ENCODE measurements at places on chromosomes 7 and 10.
A peak's percentile ranks its signal among the peaks of the same experiment; 100 is the strongest.

- no peak for DNase-seq
These were observed 77.2 kb downstream of the DNAH11 start for GRCh38 chr7:21620054-21620453.

DNA sequence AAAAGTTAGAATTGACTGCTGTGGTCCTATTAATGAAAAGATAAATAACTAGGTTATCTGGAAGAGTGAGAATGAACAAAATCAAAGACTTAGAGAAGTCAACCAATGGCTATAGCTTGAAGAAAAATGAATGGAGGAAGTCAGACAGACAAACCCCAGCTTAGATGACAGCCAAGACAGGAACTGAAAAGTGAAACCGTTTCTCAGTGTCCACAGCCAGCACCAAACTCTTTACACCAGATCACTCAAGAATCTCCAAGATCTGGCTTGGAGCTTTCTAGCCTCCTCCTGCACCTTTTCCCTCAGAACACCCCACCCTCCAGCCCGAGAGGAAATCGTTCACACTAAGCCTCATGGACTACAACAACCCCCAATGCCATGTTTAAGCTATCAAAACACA lies 167.0 kb downstream of the SFMBT2 start:
- DNase-seq, result no peak

- no peak for DNase-seq
These were observed 209.7 kb upstream of the SP4 start for GRCh38 chr7:21218155-21218554.

DNA sequence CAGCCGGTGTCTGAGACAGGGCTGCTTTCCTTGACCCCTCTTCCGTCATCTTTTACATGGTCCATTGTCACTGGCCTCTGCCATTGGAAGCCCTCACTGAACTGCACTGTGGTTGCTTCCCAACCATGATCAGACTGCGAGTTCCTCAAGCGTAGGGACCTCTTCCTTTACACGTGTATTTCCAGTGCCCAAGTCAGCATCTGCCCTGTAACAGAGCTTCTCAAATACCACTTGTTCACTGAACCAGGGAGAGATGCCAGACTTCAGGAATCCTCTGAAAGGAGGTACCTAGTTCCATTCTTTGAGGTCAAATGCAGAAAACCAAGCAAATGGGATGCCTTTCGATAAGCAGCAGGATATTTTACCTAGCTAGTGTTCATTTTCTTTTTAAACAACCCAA lies 145.1 kb downstream of the NRP1 start:
- no peak for DNase-seq

GRCh38 chr10:92149261-92149660 lies 141.6 kb downstream of the CPEB3 start:
- DNase-seq, result no peak

GRCh38 chr7:44257618-44258422 lies 57.0 kb downstream of the YKT6 start:
- DNase-seq, result peak; percentile 34

DNA sequence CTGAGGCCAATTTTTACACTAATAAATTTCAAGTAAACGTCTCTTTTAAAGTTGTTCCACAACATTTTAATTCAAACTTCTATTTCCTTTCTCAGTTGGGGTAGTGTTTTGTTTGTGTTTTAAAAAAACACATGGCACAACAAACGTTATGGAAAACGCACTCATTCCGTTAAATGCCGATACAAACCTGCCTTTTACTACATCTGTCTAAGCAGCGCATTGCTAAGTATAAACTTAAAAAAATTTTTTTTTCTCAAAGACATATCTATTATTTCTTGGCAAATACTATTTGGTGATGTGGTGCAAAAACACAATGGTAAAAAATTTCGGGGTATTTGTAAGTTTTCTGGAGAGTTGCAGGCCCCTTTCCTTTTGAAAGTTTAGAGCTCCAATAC lies 1.4 kb downstream of the SKIDA1 start:
- DNase-seq, result no peak

- DNase-seq, result peak; percentile 82
These were observed 535 bp downstream of the BTRC start for GRCh38 chr10:101354328-101355071.

DNA sequence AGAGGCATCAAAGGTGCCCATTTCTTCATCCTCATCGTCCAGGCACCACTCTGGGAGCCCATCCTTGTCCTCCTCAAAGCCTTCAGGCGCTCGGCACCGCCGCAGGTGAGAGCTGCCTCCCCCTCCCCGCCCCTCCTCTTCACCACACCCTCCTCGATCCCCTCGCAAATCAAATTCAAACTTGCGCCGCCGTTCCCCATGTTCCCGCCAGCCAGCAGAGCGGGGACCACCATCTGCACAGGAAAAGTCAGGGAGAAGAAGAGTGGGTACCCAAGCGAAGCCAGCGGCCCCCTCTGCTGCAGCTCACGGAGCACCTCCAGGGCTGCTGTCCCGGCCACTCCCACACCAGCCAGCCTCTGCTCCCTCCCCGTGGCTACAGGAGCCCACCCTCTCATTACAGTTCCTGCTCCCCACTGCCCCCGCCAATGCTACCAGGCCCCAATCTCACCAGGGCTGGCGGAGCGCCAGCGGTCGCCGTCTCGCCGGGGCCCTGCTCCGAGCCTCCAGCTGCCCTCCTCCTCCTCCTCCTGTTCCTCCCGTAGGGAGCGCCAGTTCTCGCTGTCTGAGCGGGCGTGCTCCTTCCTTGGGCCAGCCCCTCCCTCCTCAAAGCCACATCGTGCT lies 7.7 kb downstream of the GIGYF1 start:
- DNase-seq, result no peak

- no peak for DNase-seq
These were observed 195.4 kb downstream of the CDC14C start for GRCh38 chr7:49119706-49120105.

DNA sequence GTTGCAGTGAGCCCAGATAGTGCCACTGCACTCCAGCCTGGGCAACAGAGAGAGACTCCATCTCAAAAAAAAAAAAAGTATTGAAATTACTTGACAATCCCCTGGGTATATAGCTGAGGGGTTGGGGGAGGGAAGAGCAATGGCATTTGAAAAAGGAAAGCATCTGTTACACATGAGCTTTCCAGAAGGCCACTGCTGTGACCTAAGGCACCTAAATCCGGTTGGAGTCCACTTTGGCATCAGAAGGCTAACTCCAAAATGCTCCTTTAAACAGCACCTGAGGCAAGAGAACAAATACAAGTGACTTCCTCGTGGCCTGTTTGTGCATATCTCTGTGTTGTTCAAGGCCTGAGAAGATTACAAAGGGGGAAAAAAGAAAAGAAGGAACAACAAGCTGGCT lies 74.8 kb upstream of the PALS2 start:
- DNase-seq, result no peak

GRCh38 chr10:108567899-108568752 lies 1355.2 kb downstream of the XPNPEP1 start:
- DNase-seq, result no peak

DNA sequence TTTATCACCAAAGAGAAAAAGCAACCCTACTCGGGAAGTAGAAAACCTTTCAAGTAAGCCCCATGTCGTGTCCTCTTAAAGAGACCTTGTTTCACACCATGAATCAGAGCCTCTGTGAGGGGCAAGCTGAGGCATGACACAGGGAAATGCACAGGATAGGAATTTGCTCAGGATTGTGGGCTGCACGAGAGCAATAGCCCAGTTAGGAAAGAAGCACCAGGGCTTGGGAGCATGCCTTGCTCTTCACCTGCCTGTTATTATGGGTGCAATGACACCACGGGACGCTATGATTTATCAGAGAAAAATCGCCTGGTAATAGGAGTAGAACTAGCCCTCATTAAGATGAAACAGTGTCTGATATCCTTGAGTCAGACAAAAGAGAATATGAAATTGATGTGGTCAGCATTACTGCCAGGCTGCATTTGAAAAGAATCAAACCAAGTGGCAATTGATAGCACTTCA lies 562.9 kb upstream of the NRP1 start:
- no peak for DNase-seq

DNA sequence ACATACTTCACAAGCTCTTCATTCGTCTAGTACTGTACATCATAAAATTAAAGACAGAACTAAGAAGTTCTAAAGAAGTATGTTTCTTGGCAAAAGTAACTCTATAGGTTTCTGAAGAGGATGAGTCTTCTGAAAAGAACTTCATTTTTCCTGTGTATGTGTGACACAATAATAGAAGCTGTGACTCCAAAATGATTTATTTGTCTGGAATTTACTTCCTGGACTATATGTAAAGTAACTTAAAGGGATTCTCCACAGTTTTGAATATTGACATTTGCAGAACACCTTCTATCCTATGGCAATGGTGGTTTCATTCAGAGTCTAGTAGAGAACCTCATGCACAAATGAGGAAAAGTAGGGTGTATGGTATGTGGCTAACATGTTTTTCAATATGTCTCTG lies 19.8 kb upstream of the CLDN12 start:
- DNase-seq, result no peak

DNA sequence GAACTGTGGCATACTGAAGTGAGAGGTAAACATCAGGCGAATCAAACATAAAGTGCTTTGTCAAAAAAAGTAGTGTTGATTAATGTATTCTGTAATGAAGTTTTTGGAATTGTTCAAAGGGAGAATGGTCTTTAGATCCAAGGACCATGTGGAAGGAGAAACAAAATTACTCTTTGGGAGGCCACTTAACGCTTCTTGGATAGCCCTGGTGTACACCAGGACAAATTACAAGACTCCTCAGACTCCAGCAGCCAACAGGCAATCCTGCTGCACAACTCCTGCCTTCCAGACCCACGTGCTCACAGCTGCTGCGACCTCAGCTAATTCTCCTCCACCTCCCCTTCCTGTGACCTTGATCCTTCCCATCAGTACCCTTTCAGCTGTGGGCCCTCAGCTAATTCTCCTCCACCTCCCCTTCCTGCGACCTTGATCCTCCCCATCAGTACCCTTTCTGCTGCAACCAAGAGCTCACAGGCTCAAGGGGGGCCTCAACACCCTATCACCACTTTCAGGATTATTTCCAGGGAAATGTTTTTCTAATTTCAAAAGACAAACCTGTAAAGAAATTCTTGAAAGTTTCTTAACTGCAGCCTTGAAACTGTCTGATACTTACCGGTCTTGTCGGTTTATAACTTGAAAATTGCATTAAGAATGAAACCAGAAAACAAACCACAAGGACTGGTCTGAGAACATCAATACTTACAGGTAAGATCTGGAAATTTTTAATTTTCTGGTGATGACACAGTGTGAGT lies 29.7 kb upstream of the DDC start:
- no peak for DNase-seq

DNA sequence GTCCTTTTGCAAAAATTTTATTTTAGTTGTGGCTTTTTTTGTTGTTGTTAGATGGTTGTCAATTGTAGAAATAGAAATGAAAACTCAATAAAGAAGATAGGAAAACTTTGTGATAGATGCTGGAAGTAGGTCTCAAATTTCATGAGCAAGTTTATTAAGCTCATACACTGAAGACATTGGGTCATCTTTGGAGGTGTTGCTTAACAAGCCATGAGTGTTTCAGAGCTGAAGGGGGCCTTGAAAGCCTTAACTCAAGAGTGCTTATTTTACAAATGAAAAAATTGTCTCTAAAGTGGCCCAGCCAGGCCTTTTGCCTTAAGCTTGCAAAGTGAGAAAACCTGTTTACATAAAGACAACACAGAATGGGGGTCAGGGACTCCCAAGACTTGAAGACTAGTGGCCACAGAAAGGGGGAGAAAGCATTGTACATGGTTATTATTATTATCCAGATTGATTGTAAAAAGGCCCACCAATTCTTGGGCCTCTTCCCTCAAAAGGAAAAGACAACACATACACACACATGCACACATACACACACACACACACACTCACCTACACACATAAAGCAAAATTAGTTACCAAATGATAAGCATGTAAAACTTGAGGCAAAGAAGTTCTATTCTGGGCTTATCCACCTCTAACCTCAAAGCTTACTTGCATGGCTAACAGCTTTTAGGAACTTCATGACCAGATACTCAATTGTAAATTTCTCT lies 49.7 kb upstream of the GLCCI1 start:
- DNase-seq, result no peak

GRCh38 chr7:150453181-150453580 lies 2.8 kb downstream of the GIMAP8 start:
- no peak for DNase-seq

GRCh38 chr10:44395902-44396670 lies 11.2 kb upstream of the CXCL12 start:
- no peak for DNase-seq

GRCh38 chr10:49231086-49231820 lies 43.1 kb upstream of the TMEM273 start:
- DNase-seq, result no peak

- no peak for DNase-seq
These were observed 66.1 kb downstream of the ZMYND11 start for GRCh38 chr10:201328-201771.

GRCh38 chr7:91614431-91614830 lies 266.1 kb downstream of the MTERF1 start:
- DNase-seq, result no peak

DNA sequence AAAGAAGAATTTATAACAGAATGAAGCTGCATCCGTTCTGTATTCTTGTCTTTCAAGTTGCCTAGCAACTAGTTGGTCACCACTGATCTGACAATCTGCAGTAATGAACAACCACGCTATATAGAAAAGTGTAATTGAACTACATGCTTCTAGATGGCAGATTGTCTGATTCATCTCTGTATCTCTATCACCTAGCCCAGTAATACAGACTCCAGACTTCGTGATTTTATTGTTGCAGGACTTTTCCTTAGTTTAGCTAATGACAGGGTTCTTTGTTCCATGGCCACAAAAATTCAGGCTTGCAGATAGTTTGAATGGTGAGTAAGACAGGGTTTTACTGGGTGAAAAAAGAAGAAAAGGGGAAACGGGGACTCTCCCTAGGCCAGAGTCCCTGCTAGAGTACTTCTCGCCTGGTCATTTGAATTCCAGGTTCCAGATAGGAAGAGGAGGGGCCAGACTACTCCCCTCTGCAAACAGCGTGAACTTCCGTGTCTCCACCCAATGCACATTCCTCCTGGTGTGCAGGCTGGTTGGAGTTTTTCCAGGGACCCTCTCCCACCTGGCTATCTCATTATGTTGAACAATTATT lies 45.9 kb downstream of the COL1A2 start:
- no peak for DNase-seq

DNA sequence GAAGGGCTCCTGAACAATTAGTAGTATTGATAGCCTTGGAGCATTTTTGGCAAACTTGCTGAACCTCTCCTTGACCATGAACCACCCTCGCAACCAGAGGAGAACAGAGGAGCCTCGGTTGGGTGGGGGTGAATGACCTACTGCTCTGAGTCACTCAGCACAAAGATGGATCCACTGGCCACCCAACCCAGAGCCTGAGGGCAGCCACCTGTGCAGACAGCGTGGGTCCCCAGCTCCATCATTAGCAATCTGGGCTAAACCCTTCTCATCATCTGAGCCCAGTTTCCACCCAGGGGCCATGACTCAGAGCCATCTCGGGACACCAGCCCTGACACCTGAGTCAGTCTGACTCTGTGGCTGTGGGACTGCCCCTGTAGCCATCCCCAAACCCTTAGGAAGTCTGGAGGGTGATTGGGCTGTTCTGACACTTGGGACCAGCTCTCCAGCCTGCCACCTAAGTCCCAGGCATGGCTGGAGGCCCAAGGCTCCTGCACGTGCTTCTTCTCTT lies 171.8 kb upstream of the GPR26 start:
- DNase-seq, result no peak

GRCh38 chr10:35058134-35058533 lies 32.0 kb downstream of the CUL2 start:
- no peak for DNase-seq

- no peak for DNase-seq
These were observed 1.8 kb downstream of the HNRNPA2B1 start for GRCh38 chr7:26198781-26199169.

GRCh38 chr7:84700563-84701370 lies 486.1 kb downstream of the SEMA3D start:
- no peak for DNase-seq

GRCh38 chr10:101752241-101752640 lies 23.7 kb downstream of the FGF8 start:
- no peak for DNase-seq

Data from stomach (tissue), 19 donors.